ENCODE measurements at places on chromosomes 4 and X.
A peak's percentile ranks its signal among the peaks of the same experiment; 100 is the strongest.

GRCh38 chr4:107247738-107248137 is 211.6 kb upstream of the DKK2 start:
- H3K36me3 ChIP-seq: no peaks in the 10 kb centered on the region
- H3K4me3 ChIP-seq: no peak overlapping the region
- H3K27me3 ChIP-seq: no peaks in the 10 kb centered on the region
- H3K4me1 ChIP-seq: no peaks in the 10 kb centered on the region
- no peak for DNase-seq

GRCh38 chrX:13688958-13689740 is at the start of gene RAB9A:
TSS of gene RAB9A (plus strand) at chrX:13689128. CDS start at chrX:13708747, 19,619 bp downstream.
- peak within 1 kb of the TSS; percentile 93 for H3K27ac ChIP-seq
- peak within 1 kb of the TSS; percentile 91 for H3K4me3 ChIP-seq
- no peaks in the 10 kb centered on the region for H3K36me3 ChIP-seq
- H3K4me1 ChIP-seq: peaks cover 39% of the 10 kb centered on the region

DNA sequence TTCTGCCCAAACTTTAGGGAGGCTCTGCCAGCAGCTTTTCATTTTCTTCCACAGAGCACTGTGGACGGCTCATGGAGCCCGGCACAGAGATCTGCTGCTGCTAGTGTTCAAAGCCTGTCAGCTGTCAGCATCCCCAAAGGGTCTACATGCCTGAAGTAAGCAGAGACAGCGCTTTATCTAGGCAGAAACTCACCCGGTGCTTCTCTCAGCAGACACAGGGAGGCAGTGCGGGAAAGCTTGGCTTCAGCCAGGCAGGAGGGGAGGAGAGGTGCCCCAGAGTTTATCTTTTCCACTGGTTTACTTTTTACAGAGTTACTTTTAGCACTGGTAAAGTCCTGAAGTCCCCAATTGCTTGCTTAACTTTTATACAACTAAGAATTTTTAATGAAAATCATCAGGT is 339.3 kb downstream of the NKX6-1 start:
- no peaks in the 10 kb centered on the region for H3K36me3 ChIP-seq
- H3K4me1 ChIP-seq: no peaks in the 10 kb centered on the region
- no peak overlapping the region for H3K27ac ChIP-seq
- H3K27me3 ChIP-seq: no peaks in the 10 kb centered on the region

GRCh38 chrX:83145876-83146275 is 362.2 kb upstream of the POU3F4 start:
- H3K36me3 ChIP-seq: no peaks in the 10 kb centered on the region
- H3K27me3 ChIP-seq: no peaks in the 10 kb centered on the region
- no peaks in the 10 kb centered on the region for H3K4me1 ChIP-seq
- H3K4me3 ChIP-seq: no peak overlapping the region
- no peak overlapping the region for H3K27ac ChIP-seq
- no peak for DNase-seq

GRCh38 chr4:149065753-149066152 is 623.5 kb upstream of the NR3C2 start:
- no peaks in the 10 kb centered on the region for H3K4me1 ChIP-seq
- no peak overlapping the region for H3K27ac ChIP-seq
- H3K27me3 ChIP-seq: no peaks in the 10 kb centered on the region
- H3K4me3 ChIP-seq: no peak overlapping the region

DNA sequence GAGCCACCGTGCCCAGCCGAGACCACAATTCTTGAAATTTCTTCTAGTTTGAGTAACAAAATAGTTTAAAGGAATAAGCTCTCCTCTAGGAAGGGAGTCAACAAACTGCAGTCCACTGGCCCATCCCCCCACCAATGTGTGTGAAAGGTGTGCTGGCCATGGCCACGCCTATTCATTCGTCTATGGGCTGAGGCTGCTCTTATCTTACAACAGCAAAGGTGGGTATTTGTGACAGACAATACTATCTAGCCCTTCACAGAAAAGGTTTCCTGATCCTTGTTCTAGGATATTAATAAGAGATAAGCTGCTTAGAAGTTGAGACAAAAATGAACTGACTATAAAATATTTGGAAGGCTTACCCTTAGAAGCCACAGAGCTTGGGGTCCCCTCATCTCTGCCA is 41.2 kb downstream of the BEND2 start:
- H3K27ac ChIP-seq: no peak overlapping the region
- no peak for DNase-seq
- H3K27me3 ChIP-seq: no peaks in the 10 kb centered on the region
- no peaks in the 10 kb centered on the region for H3K4me1 ChIP-seq

DNA sequence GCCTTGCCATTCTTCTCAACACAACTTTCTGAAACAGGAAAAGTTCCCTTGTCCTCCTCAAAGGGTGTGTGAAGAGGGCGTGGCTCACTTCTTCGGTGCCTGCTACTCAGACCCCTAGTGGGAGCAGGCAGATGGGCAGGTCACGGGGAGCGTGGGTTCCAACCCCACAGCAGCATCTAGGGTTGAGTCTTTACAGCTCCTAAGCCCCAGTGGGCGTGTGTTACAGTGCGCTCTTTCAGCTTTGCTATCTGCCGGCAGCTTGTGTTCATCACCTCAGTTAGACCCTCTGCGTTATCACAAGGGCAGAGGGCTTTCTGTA is 57.5 kb upstream of the KLF3 start:
- H3K36me3 ChIP-seq: no peaks in the 10 kb centered on the region
- H3K4me3 ChIP-seq: no peak overlapping the region
- no peaks in the 10 kb centered on the region for H3K27me3 ChIP-seq
- no peak for DNase-seq
- no peak overlapping the region for H3K27ac ChIP-seq

DNA sequence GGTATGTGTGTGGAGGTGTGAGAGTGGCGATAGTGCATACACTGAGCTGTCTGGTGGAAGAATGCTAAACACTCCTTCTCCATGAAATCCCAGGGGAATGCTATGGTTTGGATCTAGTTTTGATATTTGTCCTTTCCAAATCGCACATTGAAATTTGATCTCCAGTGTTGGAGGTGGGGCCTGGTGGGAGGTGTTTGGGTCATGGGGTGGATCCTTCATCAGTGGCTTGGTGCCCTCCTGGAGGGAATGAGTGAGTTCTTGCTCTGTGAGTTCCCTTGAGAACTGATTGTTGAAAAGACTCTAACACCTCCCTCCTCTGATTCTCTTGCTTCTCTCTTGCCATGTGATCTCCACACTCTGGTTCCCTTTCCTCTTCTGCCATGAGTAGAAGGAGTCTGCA is 114.1 kb upstream of the HHIP start:
- no peaks in the 10 kb centered on the region for H3K4me1 ChIP-seq
- no peaks in the 10 kb centered on the region for H3K36me3 ChIP-seq
- DNase-seq: no peak
- H3K27ac ChIP-seq: no peak overlapping the region
- H3K4me3 ChIP-seq: no peak overlapping the region

- H3K27me3 ChIP-seq: no peaks in the 10 kb centered on the region
- no peak overlapping the region for H3K4me3 ChIP-seq
- H3K27ac ChIP-seq: no peak overlapping the region
- no peak for DNase-seq
Observed at GRCh38 chrX:14712096-14712495, 160.8 kb downstream of the FANCB start.

GRCh38 chrX:74383611-74384010 is 37.7 kb upstream of the SLC16A2 start:
- H3K4me3 ChIP-seq: no peak overlapping the region
- DNase-seq: no peak
- no peaks in the 10 kb centered on the region for H3K36me3 ChIP-seq
- no peak overlapping the region for H3K27ac ChIP-seq
- peaks cover 22% of the 10 kb centered on the region for H3K4me1 ChIP-seq
- no peaks in the 10 kb centered on the region for H3K27me3 ChIP-seq

DNA sequence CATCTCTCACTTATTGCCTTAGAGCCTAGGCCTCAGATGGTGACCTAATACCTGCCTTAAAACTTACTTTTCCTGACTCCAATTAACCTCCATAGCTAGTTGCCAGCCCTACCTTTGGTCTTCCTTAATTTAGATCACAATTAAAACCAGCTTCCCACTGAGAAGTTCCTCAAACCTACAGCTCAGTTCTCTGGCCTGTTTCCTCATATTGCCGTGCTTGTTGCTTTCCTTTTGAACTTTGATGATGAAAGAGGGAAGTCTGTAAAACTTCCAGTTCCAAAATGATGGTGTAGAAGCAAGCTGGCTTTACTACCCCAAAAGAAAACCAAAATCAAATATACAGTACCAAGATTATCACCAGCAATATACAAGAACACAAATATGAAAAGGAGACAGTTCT is 28.9 kb upstream of the CAMK2D start:
- peak overlapping the region; percentile 54 for H3K4me3 ChIP-seq
- peak overlapping the region; percentile 32 for H3K27ac ChIP-seq
- H3K36me3 ChIP-seq: no peaks in the 10 kb centered on the region

DNA sequence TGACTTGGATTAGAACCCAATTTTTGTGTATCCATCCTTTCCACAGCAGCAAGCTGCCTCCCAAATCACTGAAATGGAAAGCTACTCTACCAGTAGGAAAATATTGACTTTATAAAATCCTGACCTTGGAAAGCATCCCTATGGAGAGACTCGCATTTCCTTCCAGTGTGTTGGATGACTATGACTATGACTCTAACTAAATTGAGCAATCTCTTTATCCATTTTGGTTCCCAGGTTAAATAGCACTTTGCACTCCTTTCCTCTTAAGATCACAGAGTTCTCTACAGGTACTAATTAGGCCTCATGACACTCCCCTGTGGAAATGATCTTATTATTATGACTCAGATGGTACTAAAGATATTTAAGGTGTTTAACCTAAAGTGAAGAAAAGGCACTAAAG is 431.8 kb downstream of the PPARGC1A start:
- H3K4me3 ChIP-seq: no peak overlapping the region
- H3K4me1 ChIP-seq: no peaks in the 10 kb centered on the region
- no peak overlapping the region for H3K27ac ChIP-seq
- no peaks in the 10 kb centered on the region for H3K27me3 ChIP-seq
- H3K36me3 ChIP-seq: no peaks in the 10 kb centered on the region

DNA sequence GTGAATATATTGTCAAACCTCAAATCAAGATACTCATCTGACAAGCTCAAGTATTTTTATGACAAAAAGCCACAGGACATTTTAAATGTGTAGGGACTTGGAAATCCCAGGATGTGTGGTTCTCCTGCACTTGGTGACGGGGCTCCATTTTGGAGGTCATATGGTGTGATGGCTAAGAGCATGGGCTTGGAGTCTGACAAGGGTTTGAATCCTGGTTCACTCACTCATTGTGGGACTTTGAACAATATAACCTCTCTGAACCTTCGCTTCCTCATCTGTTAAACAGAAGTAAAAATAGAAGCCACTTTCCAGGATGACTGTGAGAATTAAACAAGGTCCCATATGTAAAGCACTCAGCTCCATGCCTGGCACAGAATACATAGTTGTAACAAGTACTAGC is 99.6 kb downstream of the SMIM20 start:
- H3K27me3 ChIP-seq: no peaks in the 10 kb centered on the region
- H3K4me1 ChIP-seq: peaks cover 6% of the 10 kb centered on the region
- DNase-seq: no peak

GRCh38 chr4:20787940-20788665 is 87.8 kb downstream of the PACRGL start:
- H3K27ac ChIP-seq: no peak overlapping the region
- no peaks in the 10 kb centered on the region for H3K27me3 ChIP-seq
- DNase-seq: no peak
- H3K4me1 ChIP-seq: no peaks in the 10 kb centered on the region

DNA sequence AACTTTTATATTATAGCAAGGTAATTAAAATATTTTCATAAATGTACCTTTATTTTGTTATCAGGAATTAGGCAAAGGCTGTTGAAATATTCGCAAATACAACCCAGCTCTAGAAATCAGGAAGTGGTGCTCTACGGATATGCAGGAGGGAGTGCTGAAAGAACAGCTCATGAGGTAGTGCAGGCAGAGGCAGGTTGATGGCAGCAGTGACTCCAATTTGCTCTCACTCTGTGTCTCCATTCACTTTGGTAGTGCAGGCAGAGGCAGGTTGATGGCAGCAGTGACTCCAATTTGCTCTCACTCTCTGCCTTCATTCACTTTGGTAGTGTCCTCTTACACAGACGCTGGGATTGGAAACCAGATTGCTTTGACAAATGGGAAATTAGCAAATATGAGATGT is 277.9 kb downstream of the TRIML1 start:
- no peak for DNase-seq
- H3K4me1 ChIP-seq: no peaks in the 10 kb centered on the region

- H3K27me3 ChIP-seq: no peaks in the 10 kb centered on the region
- DNase-seq: no peak
- no peaks in the 10 kb centered on the region for H3K36me3 ChIP-seq
- peaks cover 12% of the 10 kb centered on the region for H3K4me1 ChIP-seq
- no peak overlapping the region for H3K27ac ChIP-seq
Observed at GRCh38 chrX:149516604-149517003, 11.5 kb upstream of the IDS start.

GRCh38 chr4:157582141-157582540 is 361.6 kb downstream of the GRIA2 start:
- H3K27me3 ChIP-seq: no peaks in the 10 kb centered on the region
- H3K4me1 ChIP-seq: no peaks in the 10 kb centered on the region
- DNase-seq: no peak
- H3K4me3 ChIP-seq: no peak overlapping the region

- H3K27me3 ChIP-seq: no peaks in the 10 kb centered on the region
- peaks cover 48% of the 10 kb centered on the region for H3K4me1 ChIP-seq
- H3K27ac ChIP-seq: no peak overlapping the region
- peaks cover 4% of the 10 kb centered on the region for H3K36me3 ChIP-seq
Observed at GRCh38 chr4:37985730-37986275, 25.6 kb downstream of the PTTG2 start.

- no peak overlapping the region for H3K27ac ChIP-seq
- no peaks in the 10 kb centered on the region for H3K36me3 ChIP-seq
- DNase-seq: no peak
- H3K4me3 ChIP-seq: no peak overlapping the region
- no peaks in the 10 kb centered on the region for H3K4me1 ChIP-seq
- no peaks in the 10 kb centered on the region for H3K27me3 ChIP-seq
Observed at GRCh38 chr4:58808817-58809216, 1698.6 kb upstream of the IGFBP7 start.

DNA sequence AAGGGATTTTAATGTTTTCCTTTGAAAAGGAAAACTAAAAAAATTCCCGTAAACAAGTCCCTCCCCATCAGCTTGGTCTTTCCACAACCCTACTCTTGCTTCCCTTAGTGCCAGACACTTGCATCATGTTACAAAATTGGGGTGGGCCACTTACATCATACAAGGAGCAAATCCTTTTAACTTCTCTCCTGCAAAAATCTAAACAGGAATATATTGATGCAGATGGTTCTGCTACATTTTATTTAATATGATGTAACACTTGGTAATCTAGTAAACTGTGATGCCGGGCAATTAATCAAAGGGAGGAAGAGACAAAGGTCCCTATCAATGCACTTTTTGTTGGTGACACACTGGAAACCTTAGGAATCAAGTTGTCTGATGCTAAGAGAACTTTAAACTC is 125.3 kb downstream of the UBE2K start:
- H3K36me3 ChIP-seq: peaks cover 54% of the 10 kb centered on the region
- H3K27ac ChIP-seq: no peak overlapping the region
- H3K4me1 ChIP-seq: no peaks in the 10 kb centered on the region
- no peak for DNase-seq

DNA sequence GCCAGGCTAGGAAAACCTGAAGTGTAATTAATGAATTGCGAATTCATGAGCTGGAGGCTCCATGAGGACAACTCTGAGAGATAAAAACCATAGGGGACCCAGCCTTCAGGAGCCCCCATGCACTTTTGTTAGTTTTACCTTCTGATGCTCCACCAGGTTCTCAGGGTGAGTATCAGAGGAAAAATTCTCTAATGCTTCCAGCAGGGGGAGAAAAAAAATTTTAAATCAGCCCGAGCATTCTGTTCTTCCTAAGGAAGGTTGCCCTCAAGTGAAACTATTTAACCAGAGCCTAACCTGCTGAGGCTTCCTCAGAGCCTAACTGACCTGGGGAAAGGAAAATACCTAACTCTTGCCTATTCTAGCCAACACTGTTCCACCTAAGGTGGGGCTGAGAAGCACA is 552.6 kb downstream of the PPARGC1A start:
- H3K4me1 ChIP-seq: peaks cover 28% of the 10 kb centered on the region
- no peak for DNase-seq
- H3K27me3 ChIP-seq: no peaks in the 10 kb centered on the region
- no peak overlapping the region for H3K4me3 ChIP-seq
- H3K27ac ChIP-seq: no peak overlapping the region

All from CD14-positive monocyte (primary cell).